ENCODE measurements at places on chromosomes 11 and 22. TPM values are rescaled to one million over a fixed set of nuclear protein-coding genes. Genes with fewer than 3 reads are reported as not detected.
A peak's percentile ranks its signal among the peaks of the same experiment; 100 is the strongest.

GRCh38 chr22:44839061-44839460 lies 86.7 kb downstream of the ARHGAP8 start:
- no peak for DNase-seq

DNA sequence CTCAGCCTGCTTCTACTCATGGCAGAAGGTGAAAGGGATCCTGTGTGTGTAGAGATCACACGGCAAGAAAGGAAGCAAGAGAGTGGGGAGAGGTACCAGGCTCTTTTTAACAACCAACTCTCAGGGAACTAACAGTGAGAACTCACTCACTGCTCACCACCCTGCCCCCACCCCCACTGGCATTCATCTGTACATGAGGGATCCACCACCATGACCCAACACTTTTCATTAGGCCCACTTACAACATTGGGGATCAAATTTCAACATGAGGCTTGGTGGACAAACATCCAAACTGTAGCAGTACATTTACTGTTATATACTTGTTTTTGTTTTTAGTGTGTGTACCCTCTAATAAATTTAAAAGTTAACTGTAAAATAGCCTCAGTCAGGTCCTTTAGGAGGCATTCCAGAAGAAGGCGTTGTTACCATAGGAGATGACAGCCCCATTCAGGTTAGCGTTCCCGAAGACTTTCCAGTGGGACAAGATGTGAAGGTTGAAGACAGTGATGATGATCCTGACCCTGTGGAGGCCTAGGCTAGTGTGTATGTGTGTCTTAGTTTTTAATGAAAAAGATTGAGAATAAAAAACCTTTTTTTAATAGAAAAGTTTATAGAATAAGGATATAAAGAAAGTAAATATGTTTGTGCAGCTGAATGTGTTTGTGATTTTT lies 11.3 kb downstream of the CUL5 start:
- peak; percentile 41 for DNase-seq

DNA sequence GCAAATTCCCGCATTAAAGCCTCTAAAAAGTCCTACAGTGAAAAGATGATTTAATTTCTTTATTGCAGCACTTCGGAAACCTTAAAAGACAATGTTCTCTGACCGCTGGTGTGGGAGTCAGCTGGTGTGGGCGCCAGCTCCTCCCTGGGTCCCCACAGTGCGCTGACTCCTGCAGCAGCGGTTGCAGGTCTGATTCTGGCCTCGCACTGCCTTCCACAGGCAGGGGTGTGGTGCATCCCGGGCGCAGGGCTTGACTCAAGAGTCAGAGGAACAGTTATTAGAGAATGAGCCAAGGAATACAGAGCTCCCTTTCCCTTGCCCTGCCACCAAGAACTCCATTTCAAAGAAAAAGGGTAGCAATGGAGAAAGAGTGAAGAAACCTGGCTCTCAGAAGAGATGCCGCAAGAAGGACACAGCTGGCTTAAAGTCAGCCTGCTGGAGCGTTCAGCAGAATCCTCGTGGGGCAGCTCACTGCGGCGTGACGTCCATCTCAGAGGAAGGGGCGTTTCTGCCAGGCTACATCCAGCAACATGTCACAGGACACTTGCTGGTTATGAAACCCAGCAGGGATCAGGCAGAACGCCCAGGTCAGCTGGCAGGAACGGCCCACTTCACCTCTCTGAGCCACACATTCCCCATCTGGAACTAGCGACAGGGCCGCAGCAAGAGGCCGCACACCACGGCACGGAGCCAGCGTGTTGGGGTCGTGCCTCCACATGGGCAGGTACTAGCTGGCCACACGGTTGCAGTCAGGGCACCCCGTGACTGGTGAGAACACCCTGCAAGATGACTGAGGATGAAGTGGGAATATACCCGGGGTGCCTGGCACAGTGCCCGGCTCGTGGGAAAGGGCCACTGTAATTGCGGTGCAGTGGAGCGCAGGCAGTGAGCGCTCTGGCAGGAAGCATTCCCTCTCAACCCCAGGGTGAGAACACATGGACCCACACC lies 18.1 kb upstream of the EFCAB6 start:
- peak; percentile 83 for DNase-seq

GRCh38 chr11:61280883-61281580 lies 14.1 kb downstream of the VWCE start:
- DNase-seq = no peak

Gene CCDC87
- total RNA-seq = 0.11 TPM

Gene RPS13
- 754 TPM for total RNA-seq

Gene OR52E1
- not detected for total RNA-seq
